ENCODE measurements at places on chromosomes 4 and X.

- no peak for DNase-seq
Observed at GRCh38 chr4:112083587-112084347, 61.5 kb upstream of the FAM241A start.

DNA sequence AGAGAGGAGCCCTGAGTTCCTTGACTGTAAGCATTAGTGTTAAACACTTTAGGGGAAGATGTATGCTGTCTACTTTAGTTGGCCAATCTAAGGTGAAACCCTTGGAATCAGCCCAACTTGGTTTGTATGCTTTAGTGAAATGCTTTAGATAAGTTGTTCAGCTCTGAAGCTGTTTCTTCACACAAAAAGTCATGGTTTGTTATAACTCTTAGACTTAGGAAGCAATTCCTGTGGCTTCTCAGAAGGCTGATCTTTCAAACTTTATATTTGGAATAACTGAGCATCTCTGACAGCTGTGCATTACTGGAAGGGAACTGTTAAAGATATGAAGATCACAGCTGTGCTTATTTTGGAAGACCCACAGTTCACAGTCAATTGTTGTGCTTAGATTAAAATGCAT is 714.1 kb downstream of the FAT4 start:
- DNase-seq: no peak

DNA sequence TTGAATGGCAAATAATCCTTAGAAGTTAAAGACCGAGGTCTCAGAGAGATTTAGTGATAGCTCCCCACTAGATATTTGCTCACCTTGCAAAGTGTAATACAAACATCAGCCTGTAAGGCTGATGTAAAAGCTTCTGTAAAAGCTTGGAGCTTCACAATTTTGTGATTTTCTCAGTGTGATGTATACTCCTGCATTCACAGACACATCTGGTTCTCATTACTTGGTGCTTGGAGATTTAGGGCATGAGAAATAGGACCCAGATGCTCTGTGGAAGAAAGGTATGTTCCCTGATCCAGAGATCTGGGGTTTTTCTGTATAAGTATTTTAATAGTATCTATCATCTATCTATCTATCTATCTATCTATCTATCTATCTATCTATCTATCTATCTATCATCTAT is 1664.3 kb downstream of the C4orf33 start:
- no peak for DNase-seq

GRCh38 chrX:30620980-30621618 is 32.1 kb upstream of the GK start:
- no peak for DNase-seq

- no peak for DNase-seq
Observed at GRCh38 chr4:1367230-1367935, 20.4 kb downstream of the UVSSA start.

- DNase-seq: no peak
Observed at GRCh38 chrX:119685225-119686066, 7.5 kb downstream of the SEPTIN6 start.

DNA sequence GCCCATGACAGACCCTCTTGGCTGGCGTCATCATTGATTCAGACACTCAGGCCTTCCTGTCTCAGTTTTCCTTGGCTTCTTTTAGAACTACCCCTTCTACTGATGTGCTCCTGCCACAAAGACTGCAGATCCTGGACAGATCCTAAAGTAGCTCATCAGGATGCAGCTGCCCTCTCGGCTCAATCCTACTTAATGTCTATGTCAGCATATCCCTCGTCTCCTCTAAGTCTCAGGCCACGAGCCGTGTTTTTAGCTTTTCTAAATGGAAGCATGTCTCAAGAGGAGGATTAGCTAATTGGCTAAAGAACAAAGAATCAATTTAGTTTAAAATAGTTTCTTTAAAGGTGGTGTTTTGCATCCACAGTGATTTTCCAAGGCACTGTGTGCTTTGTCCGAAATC is 447.7 kb downstream of the STIM2 start:
- DNase-seq: no peak

DNA sequence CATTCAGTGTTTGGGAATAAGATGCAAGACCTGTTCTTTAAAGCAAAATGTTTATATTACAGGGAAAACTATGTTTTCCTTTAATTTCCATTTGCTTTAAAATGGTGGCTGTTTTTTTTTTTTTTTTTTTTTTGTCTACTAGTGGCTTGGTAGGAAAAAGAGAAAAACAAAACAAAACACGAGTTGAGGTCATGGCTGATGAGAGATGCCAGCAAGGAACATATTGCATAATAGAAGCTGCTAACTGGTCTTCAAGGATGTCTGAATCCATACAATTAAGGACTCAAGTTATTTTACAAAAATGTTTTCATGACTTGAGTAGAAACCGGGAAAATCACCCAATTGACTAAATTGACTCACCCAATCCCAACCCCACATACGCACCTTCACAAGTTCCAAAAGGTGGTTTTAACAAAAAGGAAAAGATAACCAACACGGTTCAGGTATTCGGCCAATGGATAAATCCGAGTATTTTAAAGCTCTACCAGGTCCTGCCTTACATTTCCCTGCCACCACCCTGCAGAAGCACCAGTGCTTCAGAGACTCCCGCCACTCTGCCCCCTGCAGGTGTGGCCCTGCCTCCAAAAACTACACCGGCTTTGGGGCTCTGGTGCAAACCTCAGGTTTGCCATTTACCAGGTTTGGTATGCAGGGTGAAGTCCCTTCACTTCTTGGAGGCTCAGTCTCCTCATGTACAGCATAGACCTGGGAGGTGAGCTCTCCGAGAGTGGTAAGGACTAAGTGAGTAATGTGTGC is 27.1 kb downstream of the PIR start:
- DNase-seq: no peak

- no peak for DNase-seq
Observed at GRCh38 chr4:54107951-54108748, 8.2 kb downstream of the GSX2 start.

- DNase-seq: no peak
Observed at GRCh38 chr4:168247603-168248002, 70.9 kb downstream of the DDX60 start.

- DNase-seq: no peak
Observed at GRCh38 chrX:102627640-102628039, 23.6 kb upstream of the GPRASP1 start.

- DNase-seq: no peak
Observed at GRCh38 chrX:120365320-120365719, 3.4 kb downstream of the ATP1B4 start.

DNA sequence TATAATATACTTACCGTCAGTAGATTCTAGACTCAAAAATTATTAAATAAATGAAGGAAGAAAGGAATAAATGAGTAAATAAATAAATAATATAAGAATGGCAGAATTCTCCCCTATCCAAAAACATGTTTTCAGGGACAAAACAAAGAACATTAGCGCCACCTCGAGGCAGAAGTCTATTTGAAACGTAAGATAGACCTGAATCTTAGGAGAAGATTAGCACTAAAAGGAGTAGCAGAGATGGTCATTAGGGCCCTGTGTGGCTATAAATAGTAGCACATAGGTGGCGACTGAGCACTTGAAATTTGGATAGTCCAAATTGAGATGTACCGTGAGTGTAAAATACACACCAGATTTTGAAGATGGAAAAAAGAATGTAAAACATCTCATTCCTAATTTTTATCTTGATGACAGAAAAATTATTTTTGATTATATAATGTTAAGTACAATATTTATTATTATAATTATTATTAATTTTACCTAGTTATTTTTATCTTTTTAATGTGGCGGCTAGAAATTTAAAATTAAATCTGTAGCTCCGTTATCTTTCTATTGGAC is 24.3 kb upstream of the SRD5A3 start:
- DNase-seq: no peak

- DNase-seq: no peak
Observed at GRCh38 chrX:136115126-136115903, 32.0 kb upstream of the FHL1 start.

DNA sequence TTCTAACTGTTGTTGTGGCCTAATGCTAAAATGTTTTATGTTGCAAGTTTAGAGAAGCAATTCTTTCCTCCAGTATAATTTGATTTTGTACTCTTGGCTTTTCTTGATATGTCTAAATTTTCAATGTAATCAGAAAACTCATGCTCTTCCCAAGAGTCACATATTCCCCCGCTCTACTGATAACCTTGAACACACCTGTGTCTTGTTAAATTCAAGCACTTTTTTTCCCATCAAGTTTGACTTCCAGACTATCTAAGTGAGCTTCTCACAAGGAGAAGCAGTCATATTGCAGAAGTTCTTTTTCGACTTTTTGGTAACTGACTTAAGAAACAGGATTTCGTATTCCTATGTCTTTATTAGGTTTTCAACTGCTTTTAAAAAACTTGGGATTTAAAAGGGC is 7.4 kb upstream of the ADH4 start:
- no peak for DNase-seq

DNA sequence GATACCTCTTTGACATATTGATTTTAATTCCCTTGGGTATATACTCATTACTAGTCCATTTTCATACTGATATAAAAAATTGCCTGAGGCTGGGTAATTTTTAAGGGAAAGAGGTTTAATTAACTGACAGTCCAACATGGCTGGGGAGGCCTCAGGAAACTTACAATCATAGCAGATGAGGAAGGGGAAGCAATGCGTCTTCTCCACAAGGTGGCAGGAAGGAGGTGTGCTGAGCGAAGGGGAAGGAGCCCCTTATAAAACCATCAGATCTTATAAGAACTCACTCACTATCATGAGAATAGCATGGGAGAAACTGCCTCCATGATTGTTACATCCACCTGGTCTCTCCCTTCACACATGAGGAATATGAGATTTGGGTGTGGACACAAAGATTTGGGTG is 42.4 kb downstream of the MSX1 start:
- DNase-seq: no peak

DNA sequence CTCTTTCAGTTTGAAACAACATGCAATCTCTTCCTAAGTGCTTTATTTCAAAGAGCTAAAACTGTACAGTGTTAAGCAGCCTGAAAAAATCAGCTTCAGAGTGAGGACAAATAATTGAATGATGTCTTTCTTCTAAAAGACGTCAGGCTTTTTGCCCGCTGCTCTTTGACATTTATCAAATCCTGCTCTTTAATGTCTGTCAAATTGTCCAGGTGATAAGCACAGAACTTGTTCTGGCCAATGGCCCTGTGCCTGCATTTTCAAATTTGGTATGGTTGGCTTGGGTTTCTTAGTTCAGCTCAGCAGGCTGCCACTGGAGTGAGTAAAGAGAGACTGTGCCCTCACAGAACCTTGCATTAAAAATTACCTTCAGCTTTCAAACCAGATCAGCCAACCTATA is 712.9 kb upstream of the LCORL start:
- DNase-seq: no peak

DNA sequence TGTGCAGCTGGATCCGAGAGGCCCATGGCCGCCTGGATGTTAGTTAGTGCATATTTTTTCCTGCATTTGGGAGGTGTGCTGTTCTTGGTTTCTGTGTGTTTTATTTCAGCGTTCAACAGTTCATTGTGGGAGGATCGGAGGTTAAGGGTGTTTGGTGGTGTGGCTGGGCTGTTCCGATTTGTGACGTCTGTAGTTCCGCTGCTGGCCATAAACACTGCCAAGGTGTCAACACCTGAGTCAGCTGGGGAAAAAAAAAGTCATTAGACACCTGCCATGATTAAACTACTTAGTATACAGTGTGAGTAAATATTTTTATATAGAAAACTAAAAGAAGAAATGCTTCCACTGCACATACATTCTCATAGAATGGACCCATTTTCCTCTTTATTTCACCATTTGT is 200.2 kb downstream of the APBB2 start:
- no peak for DNase-seq

DNA sequence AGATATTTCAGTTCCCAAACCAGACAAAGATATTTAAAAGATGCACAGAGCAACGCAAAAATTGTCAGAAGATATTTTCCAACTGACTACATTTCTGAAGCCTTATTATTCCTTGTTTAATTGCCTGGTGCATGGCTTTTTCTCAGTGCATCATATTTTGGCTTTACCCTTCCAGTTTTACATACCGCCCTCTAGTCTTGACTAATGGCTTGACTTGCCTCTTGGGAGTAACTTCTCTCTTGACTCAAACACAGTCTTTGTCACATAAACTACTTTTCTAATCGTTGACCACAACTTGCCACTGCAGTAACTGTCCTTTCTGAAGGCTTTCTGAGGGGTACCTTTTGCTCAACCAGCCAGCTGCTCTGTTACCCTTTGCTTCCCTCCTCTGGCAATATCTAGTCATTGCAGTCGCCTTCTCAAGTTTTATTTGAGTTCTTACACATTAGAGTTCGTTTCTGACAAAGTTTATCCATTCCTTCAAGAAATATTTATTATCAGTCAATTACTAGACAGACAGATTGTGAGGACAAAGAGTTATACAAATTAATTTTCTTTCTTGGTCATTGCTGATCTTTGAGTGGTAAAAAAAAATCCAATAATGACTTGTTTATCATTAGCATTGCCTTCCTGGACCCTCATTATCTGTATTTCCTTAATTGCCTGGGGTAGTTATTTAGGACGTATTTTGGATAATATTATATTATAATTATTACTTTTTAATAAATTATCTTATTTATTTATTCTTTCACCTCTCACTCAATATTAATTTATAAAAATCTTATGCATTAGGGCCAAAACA is 506.9 kb upstream of the PCDH10 start:
- DNase-seq: no peak

- no peak for DNase-seq
Observed at GRCh38 chr4:189787216-189788031, 153.2 kb upstream of the FRG1 start.

GRCh38 chr4:128684016-128684415 is 125.5 kb upstream of the JADE1 start:
- no peak for DNase-seq

- DNase-seq: no peak
Observed at GRCh38 chr4:36385951-36386571, 104.6 kb downstream of the DTHD1 start.

GRCh38 chr4:95998311-95998710 is 158.4 kb downstream of the PDHA2 start:
- DNase-seq: no peak

- no peak for DNase-seq
Observed at GRCh38 chr4:99473131-99473530, 37.7 kb upstream of the C4orf17 start.

DNA sequence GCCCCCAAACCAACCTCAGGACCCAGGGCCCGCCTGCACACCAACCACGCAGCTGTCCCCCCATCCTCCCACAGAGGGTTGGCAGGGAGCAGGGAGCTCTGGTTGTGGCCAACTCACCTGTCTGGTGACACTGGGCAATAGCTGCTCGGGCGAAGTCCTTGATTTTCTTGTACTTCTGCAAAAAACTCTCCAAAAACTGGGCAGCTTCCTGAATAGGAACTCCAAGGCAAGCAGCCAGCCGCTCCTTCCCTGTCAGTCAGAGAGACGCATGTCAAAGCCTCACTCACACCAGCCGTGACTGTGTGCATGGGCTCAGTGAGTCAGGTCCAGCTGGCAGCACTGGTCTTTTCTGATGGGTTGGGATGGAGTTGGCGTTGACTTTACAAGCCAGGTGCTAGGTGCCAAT is 26.4 kb downstream of the NAT8L start:
- no peak for DNase-seq

Data from caudate nucleus (tissue), 63 donors.